ENCODE measurements at places on chromosomes 3 and 15. TPM values are rescaled to one million over a fixed set of nuclear protein-coding genes. Genes with fewer than 3 reads are reported as not detected.

Gene TMEM108
- total RNA-seq, result not detected

Gene LRRC58
- 21.5 TPM for total RNA-seq

Gene GLDN
- not detected for total RNA-seq

Gene STRIT1
- total RNA-seq, result not detected

Gene TGM5
- total RNA-seq, result 0.16 TPM

Gene EIF4E3
- total RNA-seq, result 1.4 TPM

Gene DOCK3
- not detected for total RNA-seq
